ENCODE measurements at places on chromosomes 5 and 9.

GRCh38 chr5:14165375-14166106 lies 22.4 kb downstream of the TRIO start:
- no peak for DNase-seq

- no peak for DNase-seq
Observed at GRCh38 chr9:111066468-111066867, 28.2 kb upstream of the LPAR1 start.

DNA sequence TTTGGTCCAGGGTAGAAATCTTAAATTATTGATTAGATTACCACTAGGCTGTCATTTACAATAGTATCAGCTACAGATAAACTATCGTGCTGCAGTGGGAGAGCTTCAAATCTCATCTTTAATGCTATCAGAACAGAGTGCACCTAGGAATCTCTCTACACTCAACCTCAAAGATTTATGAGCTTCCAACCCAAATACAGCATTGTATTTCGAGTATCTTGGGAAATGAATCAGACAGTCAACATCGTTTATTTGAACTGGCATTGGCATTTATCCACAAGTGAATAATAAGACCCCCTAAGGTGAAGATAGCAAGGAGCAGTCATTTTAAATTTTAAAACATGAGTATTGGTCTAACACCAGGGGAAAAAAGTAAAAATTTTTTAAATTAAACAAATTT lies 1203.2 kb downstream of the CDH12 start:
- no peak for DNase-seq

GRCh38 chr9:91258451-91258850 lies 103.3 kb downstream of the AUH start:
- DNase-seq: no peak

DNA sequence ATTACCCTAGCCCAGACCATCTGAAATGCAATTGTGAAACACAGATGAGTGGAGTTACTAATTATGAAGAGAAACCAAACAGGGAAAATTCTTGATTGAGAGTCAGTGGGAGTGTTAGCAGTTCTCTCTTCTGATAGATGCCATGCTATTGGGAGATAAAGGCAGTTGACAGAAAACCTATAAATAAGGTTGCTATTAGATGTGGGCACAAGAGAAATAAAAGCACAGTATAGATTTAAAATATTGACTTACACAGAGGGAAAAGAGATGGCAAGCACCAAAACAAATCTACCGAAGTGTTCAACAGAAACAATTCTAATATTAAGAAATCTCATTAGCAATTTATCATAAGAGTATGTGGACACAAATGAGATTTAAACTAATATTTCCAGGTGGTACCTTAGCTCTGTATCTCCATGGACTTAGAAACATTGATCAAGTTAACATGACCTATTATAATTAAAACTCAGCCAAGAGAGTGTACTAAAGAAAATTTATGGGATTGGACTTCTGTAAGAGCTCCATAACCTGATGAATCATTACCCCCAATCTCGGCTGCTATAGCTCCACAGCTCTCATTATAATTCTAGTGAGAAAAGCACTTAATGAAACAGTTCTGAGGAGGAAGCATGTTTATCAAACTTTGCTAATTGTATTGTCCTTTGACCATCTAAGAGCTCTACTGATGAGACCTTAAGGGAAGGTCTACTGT lies 665.0 kb upstream of the RIOK2 start:
- no peak for DNase-seq

DNA sequence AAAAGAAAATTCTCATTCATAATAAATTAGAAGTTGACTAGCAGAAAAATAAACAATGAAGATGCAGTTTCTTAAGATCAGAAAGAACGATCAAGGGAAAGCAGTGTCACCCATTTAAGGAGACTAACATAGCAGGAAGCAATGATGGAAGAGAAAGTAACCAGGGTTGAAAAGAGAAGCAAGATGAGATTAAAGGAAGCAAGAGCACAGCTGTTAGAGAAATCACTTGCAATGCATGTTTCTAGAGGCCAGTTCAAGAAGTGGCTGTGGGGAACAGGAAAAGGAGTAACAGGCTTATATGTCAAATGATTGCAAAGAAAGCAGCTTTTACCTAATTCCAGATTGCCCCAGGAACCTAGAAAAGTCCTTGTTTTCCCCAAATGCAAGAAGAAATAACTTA lies 46.8 kb upstream of the SLC1A1 start:
- DNase-seq: no peak

DNA sequence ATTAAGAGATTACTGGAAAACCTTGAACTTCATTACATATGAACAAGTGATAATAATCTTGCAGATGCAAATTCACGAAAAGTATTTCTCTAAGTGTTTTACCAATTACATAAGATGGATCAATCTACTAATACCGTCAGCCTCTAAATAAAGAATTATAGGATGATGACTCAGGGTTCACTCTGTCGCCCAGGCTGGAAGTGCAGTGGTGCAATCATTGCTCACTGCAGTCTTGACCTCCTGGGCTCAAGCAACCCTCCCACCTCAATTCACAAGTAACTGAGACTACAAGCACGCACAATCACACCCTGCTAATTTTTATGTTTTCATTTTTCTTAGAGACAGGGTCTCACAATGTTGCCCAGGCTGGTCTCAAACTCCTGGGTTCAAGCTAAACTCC lies 56.1 kb downstream of the CHD1 start:
- no peak for DNase-seq

DNA sequence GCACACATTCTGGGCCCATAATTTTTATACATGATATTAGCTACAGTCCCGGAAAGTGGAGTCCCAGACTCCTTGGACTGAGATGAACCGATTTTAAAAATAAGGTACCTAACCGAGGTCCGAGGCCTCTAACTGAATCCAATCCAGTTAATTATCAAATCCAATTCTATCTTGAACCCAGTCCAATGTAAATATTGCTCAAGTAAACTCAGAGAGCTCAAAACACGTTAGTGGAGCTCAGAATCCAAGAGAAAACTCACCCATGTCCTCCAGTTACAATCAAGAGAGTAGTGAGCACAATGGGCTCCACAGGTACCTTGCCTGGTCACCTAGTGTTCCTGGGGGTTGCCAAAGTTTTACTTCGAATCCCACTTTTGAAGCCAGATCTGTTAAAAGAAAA lies 37.9 kb upstream of the DIRAS2 start:
- no peak for DNase-seq

DNA sequence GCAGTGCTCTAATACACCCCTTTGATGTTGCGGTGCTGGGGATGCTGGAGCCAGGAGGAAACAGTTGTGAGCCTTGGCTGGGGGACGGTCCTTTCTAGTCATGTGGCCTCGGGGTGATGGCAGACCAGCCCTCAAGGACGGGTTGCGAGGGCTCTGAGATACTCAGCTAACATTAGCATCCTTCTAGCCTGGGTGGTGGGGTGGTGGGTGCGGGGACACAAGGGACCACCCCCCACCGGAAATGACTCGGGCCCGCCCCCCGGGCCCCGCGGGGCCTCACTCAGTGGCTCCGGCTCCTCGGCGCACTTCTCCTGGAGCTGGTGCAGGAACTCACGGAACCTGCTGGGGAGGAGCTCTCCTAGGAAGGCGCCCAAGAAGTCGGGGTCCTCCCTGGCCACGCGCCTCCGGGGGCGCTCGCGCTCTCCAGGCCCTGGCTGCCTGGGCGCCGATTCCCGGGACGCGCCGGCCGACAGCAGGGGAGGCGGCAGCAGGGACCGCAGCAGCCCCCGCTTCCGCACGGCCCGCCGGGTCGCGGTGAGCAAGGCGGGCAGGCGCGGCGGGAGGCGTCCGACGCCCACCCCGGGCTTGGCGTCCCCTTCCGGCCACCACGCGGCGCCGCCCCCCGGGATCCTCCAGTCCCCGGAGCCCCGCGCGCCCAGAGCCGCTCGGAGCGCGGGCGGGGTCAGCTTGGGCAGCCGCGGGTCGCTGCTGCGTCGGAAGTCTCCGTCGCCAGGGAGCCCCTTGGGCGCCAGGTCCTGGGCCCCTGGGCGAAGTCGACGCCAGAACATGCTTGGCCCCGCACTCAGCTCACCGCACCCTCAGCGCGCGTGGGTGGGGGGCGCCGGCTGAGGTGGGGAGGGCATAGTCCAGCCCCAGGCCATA lies 873 bp downstream of the C9orf50 start:
- DNase-seq: no peak

DNA sequence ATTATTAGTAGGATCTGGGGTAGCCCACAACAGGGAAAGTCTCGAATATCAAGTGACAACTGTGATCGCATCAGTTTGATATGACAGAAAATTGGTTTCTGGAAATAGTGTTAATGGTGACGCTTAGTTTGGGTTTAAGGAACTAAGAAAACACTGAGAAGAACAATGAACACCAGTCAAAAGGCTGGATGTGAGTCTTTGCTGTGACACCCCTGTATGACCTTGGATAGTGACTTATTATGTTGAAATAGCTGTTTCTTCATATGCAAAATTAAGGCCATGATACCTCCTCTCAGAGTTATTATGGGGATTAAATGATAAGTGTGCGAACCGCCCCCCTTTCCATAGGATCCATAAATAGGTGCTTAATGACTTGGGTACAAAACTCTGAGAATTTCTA lies 926 bp downstream of the DNAJC25 start:
- DNase-seq: no peak

- no peak for DNase-seq
Observed at GRCh38 chr5:109694451-109694891, 4.7 kb downstream of the MAN2A1 start.

DNA sequence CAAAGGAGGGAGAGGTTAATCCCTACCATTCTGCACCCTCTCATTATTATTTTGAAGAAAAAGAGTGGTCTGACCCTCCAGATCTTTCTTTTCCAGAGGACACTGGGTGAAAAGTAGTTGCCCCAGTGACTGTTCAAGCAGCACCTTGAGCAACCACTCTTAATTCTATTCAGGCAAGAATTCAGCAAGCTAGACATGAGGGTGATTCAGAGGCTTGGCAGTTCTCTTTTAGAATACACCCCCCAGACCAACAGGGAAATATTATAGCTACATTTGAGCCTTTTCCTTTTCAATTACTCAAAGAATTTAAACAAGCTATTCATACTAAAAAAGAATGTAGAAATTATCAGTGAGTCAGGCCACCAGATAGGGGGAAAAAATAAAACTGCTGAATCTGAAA lies 178.3 kb downstream of the MRPS30 start:
- no peak for DNase-seq

DNA sequence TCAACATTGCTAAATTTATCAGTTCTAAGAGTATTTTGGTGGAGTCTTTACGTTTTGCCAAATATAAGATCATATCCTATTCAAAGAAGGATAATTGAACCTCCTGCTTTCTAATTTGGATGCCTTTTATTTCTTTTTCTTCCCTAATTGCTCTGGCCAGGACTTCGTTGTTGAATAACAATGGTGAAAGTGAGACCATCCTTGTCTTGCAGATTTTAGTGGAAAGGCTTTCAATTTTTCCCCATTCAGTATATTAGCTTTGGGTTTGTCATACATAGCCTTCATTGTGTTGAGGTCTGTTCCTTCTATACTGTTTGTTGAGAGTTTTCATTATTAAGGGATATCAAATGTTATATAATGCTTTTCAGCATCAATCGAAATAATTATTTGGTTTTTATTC lies 1974.2 kb upstream of the ACO1 start:
- no peak for DNase-seq

GRCh38 chr9:126439402-126439765 lies 112.8 kb downstream of the MVB12B start:
- no peak for DNase-seq

DNA sequence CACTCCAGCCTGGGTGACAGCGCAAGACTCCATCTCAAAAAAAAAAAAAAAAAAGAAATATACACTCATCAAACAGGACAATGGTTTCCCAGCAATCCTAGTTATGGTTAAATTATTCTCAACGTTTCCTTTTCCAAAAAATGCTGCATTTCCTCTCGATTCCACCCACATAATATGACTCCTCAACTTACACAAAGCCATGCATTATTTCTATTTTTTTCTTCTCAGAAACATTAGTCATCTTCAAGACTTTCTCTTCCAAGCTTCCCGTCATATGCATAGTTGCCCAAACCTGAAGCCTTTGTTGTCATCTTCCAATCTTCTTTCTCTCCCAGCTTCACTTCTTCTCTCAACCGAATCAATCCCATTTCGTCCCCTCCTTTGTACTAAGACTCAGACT lies 61.4 kb upstream of the RANBP6 start:
- no peak for DNase-seq

DNA sequence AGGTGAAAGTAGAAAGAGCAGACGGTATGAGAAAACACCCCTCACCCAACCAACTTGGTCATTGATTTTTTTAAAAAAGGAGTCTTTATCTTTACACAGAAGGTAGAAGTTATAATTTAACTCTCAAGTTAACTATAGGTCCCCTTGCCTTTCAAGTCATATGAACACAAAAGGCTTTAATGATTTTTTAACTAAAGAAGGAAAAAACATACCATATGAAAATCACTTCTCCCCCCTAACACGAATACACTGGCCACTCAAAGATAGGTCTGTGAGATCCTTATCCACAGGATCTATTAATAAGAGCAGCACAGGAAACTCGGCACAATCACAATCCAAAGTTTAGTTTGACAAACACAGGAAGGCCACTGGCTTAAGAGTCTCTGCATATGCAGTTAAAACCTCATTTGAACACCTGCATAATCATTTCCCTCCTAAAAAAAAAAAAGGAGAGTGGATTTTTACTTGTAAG lies 138.0 kb downstream of the ENC1 start:
- no peak for DNase-seq

DNA sequence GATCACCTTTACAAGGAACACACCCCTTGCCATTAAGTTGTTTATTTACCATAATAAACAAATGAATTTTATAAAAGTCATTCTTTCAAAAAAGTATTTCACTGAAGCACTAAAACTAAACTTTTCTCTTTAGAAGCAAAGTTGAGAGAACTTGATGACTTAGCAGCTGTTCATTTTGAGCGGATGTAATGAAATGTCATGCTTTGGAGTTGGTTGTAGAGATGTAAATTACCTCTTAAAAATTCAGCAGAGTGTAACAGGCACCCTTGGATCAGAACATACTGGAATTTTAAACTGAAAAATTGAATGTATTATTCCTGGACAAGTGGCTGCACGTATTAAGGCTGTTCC lies 617.2 kb downstream of the PDE4D start:
- no peak for DNase-seq

- no peak for DNase-seq
Observed at GRCh38 chr5:157212307-157212706, 31.7 kb downstream of the ITK start.

GRCh38 chr5:135030123-135030955 lies 3.7 kb downstream of the PITX1 start:
- no peak for DNase-seq
